ENCODE measurements at places on chromosomes 6 and 20.

GRCh38 chr6:56366141-56366852 is 118.9 kb upstream of the COL21A1 start:
- no peak for DNase-seq

DNA sequence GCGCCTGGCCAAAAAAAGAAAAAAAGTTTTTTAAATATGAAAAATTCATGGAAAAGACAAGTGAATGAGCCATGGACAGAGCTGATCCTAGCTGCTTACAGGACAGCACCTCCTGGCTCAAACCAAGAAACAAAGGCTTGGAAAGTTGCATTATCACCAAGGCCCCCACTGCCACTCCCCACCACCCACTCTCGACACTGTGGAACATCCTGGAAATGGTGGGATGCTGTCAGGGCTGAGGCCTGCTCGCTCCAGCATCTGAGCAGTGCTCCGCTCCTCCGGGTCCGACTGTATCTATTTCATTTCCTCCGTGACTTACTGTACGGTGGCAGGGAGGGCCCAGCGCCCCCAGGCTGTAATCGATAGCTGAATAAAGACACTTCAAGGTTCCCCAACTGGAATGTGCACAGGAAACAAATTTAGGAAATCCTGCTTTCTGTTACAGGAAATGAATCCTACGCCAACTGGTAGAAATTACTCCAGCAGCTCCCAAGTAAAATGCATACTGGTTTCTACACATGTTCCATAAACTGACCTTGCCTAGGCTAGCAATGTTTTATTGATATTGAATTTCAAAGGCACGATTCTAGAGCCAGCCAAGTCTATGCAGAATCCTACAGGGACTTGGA is 109.5 kb upstream of the NFATC2 start:
- DNase-seq = peak; percentile 28

DNA sequence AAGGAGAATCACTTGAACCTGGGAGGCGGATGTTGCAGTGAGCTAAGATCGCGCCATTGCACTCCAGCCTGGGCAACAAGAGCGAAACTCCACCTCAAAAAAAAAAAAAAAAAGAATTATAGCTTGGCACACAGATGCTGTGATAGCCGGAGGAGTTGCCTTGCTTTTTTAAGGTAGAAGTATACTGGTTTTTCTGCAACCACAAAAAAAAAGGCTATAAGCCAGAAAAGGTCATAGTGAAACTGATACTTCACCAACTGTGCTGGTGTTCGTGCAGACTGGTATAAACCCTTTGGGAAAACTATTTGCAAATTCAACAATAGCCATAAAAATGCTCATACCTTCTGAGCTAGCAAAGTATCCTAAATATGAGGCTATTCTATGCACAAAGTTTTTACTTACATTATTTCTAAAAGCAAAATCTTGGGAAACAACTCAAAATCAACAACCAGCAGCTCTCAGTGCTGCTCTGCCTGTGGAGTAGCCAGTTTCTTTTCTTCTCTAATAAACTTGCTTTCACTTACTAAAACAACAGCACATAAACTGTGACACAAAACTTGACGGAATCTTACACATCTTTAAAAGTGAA is 44.0 kb downstream of the B4GALT5 start:
- DNase-seq = no peak

- peak; percentile 63 for DNase-seq
Observed at GRCh38 chr6:148144917-148145521, 197.6 kb upstream of the SASH1 start.

DNA sequence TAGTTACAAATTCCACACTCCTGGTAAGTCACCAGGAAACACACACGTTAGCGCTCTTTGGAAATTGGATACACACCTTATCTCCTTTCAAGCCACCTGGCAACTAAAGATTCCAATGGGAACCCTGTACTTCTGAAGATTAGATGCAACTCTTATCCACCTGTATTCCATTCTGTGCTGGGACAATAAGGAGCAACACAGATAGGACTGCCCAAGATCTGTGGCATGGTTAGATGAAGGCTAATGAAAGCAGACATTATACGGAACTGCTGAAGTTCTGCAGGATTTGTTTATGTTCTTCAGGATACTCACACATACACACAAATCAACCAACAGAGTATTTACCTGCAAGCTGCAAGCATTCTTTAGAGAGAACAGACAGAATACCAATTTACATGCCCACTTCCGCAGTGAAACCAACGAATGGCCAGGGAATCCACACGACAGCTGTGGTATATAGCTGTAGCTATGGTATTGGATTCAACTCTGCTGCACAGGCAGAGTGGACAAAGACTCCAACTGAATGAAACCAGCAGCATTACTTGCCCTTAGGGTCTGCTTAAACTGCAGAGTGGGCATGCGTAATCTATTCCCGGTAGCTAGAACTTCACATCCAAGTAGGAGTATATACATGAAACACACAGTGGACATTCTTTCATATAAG is 12.0 kb downstream of the NCOA5 start:
- DNase-seq = no peak

GRCh38 chr6:30615219-30615957 is 1.7 kb downstream of the PPP1R10 start:
- peak; percentile 79 for DNase-seq

GRCh38 chr6:96301781-96302180 is 219.8 kb upstream of the UFL1 start:
- DNase-seq = no peak

GRCh38 chr20:38859070-38859690 is 53.7 kb downstream of the PPP1R16B start:
- peak; percentile 64 for DNase-seq

DNA sequence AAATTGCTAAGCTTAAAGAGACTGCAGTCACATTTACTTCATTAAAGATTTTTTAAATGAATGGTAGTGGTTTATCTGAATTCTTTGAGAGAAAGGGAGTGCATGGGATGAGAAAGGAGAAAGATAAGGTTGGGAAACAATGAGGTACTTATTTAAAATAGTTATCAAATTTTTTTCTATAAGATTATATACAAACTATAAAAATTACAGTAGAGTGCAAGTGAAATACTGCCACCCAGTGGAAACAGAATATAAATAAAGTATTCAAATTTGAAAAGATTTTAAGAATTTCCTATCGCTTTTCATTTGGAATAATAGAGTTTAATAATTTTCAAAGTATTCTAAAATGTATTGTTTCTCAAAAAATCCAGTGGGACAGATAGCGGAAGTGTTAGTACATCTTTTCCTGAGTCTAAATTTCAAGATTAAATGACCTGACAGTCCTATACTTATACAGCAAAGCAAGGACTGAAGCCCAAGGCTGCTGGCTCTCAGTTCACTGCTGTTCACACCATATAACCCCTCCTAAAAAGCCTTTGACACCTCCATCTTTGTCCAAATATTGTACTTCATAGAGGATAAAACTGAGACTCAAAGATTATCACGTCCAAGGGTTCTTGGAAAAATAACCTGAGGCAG is 31.1 kb downstream of the EPM2A start:
- peak; percentile 15 for DNase-seq

- DNase-seq = no peak
Observed at GRCh38 chr6:148550569-148550968, 196.3 kb upstream of the UST start.

DNA sequence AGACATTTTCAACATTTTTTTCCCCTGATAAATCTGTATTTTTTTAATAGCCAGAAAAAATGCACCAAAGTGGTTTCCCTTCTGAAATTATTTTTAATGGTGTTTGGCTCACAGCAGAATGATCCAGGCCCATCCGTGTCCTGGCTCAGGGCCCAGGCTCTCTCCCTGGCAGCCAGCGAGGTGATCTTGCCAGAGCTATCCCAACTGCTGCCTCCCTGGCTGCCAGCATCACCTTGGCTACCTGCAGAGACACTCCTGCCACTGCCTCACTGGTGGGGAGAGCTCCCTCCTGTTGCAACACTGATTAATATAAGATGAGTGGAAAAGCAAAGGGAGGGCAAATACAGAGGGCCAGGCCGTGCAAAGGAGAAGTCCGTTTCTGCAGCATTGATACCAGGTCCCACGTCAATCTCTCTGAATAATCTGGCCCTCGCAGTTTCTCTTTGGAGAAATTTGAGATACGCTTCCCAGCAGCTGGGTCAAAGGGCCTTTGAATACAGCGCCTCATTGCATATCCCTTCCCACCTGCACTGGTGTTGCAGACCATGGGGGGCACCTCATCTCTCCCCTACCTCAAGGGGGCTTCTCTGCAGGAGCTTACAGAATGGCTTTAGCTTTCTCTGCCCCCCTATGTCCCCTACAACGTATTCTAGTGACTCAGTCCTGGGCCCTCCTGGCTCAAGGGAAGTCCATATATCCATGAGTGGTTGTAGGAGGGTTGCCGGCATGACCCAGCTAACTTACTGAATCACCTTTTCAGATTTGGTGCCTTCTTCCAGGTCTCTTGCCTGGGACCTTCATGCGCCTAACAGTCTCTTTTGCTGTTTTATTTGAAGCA is 12.8 kb upstream of the DSTN start:
- DNase-seq = no peak

- no peak for DNase-seq
Observed at GRCh38 chr6:143545165-143545564, 33.6 kb upstream of the FUCA2 start.

DNA sequence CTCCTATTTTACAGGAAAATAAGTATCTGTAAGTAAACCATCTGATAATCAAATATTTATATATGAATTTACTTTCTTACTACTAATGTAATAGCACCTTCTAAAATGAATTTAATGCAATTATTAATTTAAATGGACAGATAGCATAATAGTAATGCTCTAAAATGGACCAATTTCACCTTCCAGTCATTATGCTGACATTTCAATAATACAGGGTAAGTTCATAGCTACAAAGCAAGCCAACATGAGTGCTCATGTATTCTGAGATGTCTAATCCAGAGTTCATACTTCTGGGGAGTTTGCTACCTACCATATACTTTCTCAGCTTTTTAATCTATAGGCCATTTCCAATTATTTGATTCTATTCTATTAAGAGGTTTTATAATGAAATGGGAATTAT is 11.6 kb downstream of the ENPP5 start:
- no peak for DNase-seq

GRCh38 chr20:1375515-1375914 is 17.3 kb downstream of the FKBP1A start:
- DNase-seq = peak; percentile 20

DNA sequence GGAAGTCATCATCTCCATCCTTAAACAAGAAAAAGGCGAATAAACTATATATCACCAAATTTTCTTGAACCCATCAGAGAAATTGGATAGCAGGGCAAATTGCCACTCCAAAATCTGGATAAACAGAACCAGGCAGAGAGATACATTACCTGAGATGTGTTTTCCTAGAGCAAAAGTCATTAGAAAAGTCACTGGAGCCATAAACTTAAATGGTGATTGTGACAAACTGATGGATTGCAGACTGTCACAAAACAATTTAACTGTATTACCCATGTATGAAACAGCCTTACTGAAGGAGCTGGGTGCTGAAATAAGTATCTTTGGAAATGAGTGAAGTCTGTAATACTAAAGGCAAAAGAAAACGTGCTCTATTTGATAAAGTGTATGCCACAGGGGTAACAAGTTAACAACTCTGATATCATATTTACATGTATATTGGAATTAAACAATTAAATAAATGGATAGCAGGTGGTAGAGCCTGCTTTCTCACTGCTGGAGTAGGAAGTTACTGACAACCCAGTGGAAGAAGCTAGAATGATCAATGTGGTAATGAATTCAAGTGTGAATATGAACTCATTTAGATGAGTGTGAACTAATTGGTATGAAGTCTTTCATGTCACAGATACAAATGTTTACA is 186.9 kb downstream of the LMBRD1 start:
- no peak for DNase-seq

GRCh38 chr6:93566285-93566684 is 146.9 kb upstream of the EPHA7 start:
- no peak for DNase-seq

- DNase-seq = no peak
Observed at GRCh38 chr20:63377256-63377941, 16.2 kb upstream of the CHRNA4 start.

DNA sequence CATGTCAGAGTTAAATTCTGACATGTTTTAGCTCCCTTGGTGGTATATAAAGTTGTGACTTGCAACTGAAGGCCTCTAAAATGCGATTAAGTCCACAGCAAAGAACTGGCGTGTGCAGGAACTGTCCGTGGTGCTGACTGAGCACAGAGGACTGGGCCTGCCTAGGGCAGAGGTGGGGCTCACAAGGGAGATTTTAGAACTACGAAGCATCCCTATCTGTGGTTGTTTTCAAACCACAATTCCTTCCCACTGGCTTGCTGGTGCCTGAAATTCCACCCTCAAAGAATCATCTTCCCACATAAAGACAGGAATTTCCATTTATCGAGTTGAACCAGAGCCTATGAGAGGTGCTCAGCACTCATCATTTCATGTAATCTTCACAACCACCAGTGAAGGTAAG is 30.1 kb downstream of the RIMS4 start:
- DNase-seq = peak; percentile 42

GRCh38 chr6:104537180-104537579 is 322.5 kb downstream of the HACE1 start:
- no peak for DNase-seq

- DNase-seq = no peak
Observed at GRCh38 chr6:135624402-135625295, 127.1 kb upstream of the AHI1 start.

DNA sequence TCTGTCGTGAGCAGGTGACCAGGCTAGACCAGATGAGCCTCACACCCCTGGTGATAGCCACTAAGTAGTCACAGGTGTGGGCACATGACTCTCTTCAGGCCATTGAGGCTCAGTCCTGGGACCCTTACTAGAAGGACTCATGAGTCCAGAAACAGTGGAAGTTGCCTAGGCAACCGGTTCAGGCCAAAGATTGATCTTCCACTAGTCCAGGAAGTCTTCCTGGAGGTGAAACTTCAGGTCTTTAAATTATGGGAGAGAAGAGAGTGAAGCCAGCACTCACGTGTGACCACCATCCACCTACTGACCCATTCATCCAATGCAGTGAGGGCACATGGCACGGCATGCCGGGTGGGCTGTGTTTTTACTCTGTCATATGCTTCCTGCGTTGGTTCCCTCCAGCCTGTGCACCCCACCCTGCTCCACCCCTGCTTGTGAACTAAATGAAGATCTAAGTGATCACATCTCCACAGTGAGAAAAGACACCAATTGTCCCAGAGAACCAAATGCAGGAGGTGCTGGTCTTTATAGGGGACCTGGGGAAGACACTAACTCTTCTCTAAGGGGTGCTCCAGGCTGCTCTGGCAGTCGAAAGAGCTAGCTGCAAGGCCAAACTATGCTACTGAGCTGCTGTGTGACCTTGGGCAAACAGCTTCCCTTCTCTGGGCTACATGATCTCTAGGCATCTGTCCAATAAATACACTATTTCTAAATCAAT is 12.5 kb upstream of the STX16 start:
- DNase-seq = no peak

DNA sequence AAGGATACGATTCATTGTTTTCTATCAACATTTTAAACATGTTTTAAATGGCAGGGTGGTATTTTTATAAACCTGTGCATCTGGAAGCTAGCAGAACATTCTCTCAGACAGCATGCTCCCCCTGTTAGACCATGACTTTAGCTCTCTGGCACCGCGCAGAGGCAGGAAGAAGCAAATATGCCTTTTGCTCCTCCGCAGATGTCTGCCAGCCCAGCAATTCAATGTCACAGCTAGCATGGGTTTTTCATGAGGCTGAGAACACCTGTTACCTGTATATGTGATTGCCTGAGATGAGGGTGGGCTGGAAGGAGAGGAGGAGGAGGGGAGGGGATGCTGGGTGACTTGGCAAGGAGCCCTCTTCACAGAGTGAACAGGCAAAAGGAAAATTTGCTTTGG is 6.7 kb downstream of the MTCH1 start:
- DNase-seq = no peak

GRCh38 chr6:166611631-166612030 is 15.4 kb downstream of the RPS6KA2 start:
- no peak for DNase-seq

GRCh38 chr6:35557239-35557638 is 44.5 kb upstream of the TULP1 start:
- no peak for DNase-seq
